ENCODE measurements at places on chromosomes 5 and 9.

DNA sequence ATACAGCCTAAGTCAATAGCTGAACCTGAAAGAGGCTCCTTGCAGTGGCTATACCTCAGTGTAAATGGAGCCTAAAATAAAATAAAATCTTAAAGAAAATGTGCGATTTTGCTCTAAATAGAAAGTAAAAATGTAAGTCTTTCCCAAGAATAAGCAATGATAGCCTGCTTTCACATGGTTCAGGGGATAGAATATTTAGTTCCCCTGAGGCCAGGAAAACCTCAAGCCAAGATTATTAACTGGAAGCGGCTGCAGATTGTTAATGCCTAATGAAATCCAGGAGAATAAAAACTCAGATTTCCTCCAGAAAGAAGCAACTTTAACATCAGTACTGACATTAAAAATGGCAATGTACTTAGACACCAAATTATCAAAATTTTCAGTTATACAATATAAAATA, 463.7 kb downstream of the CYLC2 start:
- no peak for DNase-seq

- no peak for DNase-seq
Measured at GRCh38 chr5:156407251-156407650, 80.3 kb downstream of the SGCD start.

GRCh38 chr5:88941581-88941980, 58.6 kb upstream of the MEF2C start:
- DNase-seq, result no peak

DNA sequence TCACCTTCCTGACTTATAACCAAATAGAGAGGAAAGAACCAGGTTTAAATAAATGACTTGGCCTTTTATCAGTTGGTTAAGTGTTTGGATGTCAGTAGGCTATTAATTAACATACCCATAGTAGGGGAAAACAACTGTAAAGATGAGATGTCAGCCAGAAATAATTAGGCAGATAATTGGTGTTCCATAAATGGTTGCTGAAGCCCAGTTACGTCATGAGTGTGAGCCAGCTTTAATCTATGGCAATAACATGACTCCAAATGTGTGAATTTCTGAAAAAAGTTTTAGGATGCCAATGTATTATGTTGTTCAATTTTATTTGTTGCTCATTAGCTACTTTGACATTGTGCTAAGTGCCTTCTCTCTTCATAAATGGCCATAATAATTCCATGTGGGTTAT, 180.5 kb downstream of the FBXL7 start:
- DNase-seq, result no peak

DNA sequence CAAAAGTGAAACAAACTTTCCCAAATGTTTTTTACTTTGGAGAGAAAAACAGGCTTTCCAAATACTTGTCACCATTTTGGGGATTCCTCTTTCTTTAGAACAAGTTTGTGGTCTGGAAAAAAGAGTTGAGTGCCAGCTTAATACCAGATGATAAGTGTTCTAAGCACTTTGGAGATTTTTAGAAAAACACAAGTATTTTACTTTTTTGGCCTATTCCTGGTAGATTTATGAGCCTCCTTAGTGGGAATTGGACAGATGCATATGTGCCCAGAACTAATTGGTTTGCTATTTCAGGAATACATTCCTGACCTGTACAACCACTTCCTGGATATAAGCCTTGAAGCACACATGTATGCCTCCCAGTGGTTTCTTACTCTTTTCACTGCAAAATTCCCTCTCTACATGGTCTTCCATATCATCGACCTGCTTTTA, 40.5 kb downstream of the GPR21 start:
- DNase-seq, result no peak

- DNase-seq, result no peak
Measured at GRCh38 chr9:93459432-93459847, 6.1 kb upstream of the FAM120AOS start.

DNA sequence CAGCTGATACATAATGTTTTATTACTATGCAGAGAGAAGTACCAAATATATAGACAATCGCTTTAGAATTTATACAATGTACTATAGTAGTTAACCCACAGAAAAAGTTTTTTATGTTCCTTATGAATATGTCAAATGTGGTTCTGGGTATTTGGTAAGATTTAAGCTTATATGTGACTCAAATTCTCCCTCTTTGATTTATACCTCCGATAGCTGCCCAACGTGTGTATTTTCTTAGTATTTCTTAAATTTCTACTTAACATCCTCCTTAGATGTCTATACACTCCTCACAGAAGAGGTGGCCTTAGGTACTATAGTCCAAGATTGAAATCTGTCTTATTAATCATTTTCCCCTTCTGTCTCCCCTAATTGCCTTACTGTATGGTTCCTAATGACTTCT, 138.6 kb upstream of the TNFAIP8 start:
- no peak for DNase-seq

GRCh38 chr5:176364765-176365350, 429 bp upstream of the ARL10 start:
- no peak for DNase-seq

DNA sequence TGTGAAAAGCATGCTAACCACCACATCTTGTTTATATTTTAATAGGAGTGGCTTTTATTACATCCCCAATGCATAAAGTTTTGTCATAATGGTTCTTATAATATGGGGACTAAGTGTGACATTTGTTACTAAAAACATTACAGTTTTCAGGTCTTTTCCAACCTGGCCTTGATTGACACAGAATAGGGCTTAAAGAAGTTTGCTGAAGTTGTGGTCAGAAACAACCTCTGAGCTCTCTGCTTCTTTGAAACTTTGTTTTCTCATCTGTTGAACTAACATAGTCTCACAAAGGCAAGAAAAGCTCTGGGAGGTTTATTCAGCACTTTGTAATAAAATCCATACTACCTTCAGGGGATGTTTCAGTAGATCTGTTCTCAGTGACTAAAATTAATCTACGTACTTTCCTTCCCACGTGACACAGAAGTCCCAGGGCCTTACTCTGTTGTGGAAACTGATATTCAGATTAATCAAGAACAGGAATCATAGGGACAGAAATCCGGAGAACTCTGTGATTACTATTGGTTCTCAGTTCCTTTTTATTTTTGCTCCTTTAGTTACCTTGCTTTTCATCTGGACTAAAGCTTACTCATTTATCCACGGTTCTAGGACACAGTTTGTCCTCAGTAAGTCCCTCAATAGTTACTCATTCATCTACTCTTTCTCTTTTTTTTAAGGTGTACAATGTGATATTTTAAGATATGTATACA, 289.0 kb upstream of the EFNA5 start:
- no peak for DNase-seq

GRCh38 chr9:33042473-33042872, 17.4 kb downstream of the DNAJA1 start:
- DNase-seq, result no peak

Data from COLO829 (cell line).